ENCODE measurements at places on chromosomes 1 and 21.

DNA sequence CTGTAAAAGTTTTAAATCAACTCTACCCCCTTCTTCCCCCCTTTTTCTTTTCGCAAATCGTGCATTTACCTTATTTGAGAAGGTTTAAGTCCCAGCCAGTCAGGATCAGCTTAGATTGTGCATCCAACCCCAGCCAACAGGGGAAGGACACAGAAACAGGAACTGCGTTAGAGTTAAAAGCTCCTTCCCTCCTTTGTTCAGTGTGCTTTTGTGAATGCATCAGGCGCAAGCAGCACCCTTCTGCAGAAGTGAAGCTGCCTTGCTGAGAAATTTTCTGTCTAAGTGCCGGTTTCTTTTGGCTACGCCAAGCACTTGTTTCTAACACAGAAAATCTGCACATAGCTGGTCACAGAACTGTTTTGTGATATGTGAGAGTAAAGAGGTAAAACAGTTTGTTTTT, 56.2 kb upstream of the PRRC2C start:
- DNase-seq, result no peak

- DNase-seq, result no peak
Measured at GRCh38 chr1:40339420-40340323, 22.6 kb upstream of the COL9A2 start.

- DNase-seq, result peak; percentile 76
Measured at GRCh38 chr1:28518000-28518744, 12.3 kb downstream of the RCC1 start.

GRCh38 chr1:65890201-65890843, 97.6 kb downstream of the PDE4B start:
- no peak for DNase-seq

DNA sequence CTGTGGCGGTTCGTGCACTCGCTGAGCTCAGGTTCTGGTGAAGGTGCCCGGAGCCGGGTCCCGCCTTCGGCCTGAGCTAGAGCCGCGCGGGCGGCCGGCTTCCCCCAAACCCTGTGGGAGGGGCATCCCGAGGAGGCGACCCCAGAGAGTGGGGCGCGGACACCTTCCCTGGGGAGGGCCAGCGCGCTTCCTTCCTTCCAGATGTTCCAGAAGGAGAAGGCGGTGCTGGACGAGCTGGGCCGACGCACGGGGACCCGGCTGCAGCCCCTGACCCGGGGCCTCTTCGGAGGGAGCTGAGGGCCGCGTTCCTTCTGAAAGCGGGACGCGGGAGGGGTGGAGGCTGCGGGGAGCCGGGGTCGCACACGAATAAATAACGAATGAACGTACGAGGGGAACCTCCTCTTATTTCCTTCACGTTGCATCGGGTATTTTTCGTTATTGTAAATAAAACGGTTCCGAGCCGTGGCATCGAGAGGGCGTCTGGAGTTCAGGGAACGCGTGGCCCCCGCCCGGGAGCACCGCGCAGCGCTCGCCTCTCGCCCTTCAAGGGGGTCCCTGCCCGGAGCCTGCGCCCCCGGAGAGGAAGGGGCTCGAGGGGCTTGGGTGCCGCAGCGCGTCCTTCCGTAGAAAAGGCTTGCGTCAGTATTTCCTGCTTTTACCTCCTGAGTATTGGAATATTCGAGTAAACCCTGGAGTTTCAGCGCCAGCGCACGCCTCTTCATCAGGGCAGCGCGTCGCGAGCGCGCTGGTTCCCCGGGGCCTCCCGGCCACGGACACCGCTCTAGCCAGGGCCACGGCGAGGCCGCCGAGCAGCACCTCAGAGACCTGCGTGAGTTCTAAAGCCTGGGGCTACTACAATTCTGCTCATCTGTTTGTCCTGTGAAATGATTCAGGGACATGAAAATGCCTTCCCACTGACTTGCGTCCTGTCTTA, 11.5 kb downstream of the YBEY start:
- no peak for DNase-seq
